ENCODE measurements at places on chromosomes 1 and 21. TPM values are rescaled to one million over a fixed set of nuclear protein-coding genes. Genes with fewer than 3 reads are reported as not detected.

The SLC16A4 gene
- total RNA-seq, result 0.34 TPM

The ATAD3B gene
- 42.9 TPM for total RNA-seq

The PLA2G2D gene
- not detected for total RNA-seq

The ZNF593OS gene
- total RNA-seq, result not detected

The CFAP45 gene
- total RNA-seq, result 1.3 TPM

The EXTL1 gene
- total RNA-seq, result not detected

The PRAMEF26 gene
- not detected for total RNA-seq

The CNKSR1 gene
- total RNA-seq, result 1.9 TPM

The GLMP gene
- total RNA-seq, result 29.1 TPM

The SPRR2B gene
- total RNA-seq, result not detected

The JAM2 gene
- total RNA-seq, result not detected

The SPRR3 gene
- total RNA-seq, result not detected

The USP48 gene
- 127 TPM for total RNA-seq

The RUNX3 gene
- total RNA-seq, result 601 TPM

The GSTM5 gene
- not detected for total RNA-seq

The NUDT4B gene
- 3.9 TPM for total RNA-seq

The COL6A1 gene
- total RNA-seq, result 1.0 TPM

The ILDR2 gene
- 2.4 TPM for total RNA-seq

The KRTAP19-1 gene
- not detected for total RNA-seq

The CYP4A11 gene
- not detected for total RNA-seq

The DCST1 gene
- not detected for total RNA-seq

The LRRC71 gene
- total RNA-seq, result not detected

The MCOLN2 gene
- 23.9 TPM for total RNA-seq

The TMEM59 gene
- total RNA-seq, result 187 TPM

The HFM1 gene
- total RNA-seq, result not detected

The DSCAM gene
- not detected for total RNA-seq

The SIPA1L2 gene
- total RNA-seq, result 1.6 TPM

The PRDM16 gene
- total RNA-seq, result not detected

The SYT14 gene
- total RNA-seq, result not detected

The GIPC2 gene
- not detected for total RNA-seq

The SUMO3 gene
- 70.1 TPM for total RNA-seq

The OLFML3 gene
- not detected for total RNA-seq

The MEX3A gene
- 0.16 TPM for total RNA-seq

The GUCA2B gene
- total RNA-seq, result not detected

The LRRC53 gene
- total RNA-seq, result not detected

All from natural killer cell (primary cell).